ENCODE measurements at places on chromosomes 16 and 17.

- no peak for DNase-seq
Measured at GRCh38 chr17:70076831-70077230, 1.8 kb downstream of the KCNJ16 start.

GRCh38 chr17:46732754-46733398 lies 85.6 kb downstream of the WNT3 start:
- DNase-seq: no peak

DNA sequence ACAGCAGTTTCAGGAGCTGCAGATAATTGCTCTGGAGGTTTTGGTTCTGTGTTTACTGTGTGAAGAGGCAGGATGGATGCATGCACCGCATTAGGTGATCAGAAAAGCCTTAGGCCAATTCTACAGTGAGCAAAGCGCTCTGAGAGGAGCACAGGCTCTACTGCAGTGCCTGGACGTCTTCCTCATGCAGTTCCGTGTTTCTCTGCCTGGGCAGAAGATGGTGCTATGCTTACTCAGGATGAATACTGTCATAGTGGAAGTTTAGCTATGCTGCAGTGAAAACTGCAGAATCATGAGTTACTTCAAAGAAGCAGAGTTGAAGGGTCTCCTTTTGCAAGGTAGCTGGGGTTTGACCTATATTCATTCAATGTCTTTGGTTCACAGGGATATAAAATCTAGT lies 1012.4 kb downstream of the KCNJ18 start:
- DNase-seq: no peak

- DNase-seq: no peak
Measured at GRCh38 chr17:64155129-64155528, 25.2 kb upstream of the ERN1 start.

DNA sequence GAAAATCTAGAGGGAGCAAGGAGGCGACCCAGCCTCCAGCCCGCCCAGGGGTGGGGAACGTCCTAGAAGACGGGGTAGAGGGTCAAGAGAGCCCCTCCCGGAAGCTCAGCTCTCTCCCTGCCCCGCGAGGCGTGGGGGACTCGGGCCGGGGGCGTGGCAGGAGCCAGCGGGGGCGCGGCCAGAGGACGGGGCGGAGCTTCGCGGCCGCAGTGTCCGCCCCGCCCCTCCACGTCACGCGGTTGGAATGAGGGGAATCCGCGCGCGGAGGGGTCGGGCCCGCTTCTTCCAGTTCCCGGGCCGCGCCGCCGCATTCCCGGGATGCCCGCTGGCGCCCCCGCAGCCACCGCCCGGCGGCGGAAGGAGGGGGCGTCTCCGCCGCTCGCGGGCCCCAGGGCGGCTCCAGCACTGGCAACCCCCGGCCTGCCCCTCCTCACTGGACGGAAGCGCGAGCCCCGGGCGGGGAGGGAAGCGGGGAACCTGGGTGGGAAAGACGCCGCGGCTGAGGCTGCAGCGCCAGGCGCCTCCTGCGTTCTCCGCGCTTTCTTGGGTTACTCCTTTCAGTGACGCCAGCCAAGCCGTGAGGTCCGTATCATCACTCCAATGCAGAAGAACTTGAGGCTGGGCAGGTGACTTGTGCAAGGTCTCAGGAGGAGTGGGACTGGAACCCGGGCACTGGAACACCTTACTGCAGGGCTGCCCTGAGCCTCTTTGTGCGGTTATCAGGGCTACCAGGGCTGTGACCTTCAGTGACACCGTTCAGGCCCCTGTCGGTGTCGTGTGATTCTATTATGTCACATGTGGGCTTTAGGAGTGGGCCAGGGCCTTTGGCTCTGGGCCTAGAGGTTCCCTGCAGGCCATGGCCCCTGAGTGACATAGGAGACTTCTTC lies 4.3 kb downstream of the MYO1C start:
- peak; percentile 53 for DNase-seq

- no peak for DNase-seq
Measured at GRCh38 chr16:49189286-49189685, 92.4 kb downstream of the CBLN1 start.

GRCh38 chr16:13441675-13442074 lies 478.3 kb upstream of the ERCC4 start:
- no peak for DNase-seq

GRCh38 chr16:31148281-31148728 lies 1.6 kb downstream of the PRSS36 start:
- DNase-seq: no peak

DNA sequence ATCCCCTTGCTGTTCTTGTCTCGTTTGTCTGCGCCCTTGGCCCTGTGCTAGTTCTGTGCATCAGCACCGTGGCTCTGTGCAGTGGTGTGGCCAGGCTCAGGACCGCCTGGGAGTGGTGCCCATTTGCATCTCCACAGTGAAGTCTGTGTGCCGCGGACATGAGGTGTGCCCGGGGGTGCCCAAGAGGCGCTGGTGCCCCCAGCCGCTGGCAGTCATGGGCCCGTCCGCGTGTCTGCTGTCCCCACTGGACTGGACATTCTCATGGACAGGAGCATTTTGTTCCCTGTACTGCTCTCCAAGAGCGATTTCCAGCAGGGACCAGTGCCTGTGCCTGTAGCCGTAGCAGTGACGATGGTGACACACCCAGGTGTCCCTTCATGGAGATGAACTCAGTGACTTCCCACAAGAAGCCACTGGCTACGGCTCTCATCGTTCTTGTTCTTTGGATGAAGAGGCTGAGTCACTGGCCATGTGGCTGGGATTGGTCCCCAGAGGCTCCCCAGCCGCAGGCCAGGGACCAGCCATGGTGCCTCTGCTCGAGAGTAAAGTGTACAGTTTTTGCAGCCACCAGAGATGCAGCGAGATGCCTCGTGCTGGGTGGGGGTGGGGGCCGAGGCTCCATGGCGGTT lies 13.0 kb upstream of the MC1R start:
- no peak for DNase-seq

- no peak for DNase-seq
Measured at GRCh38 chr16:85891776-85892166, 7.2 kb upstream of the IRF8 start.

GRCh38 chr16:70161350-70161749 lies 12.2 kb upstream of the CLEC18C start:
- DNase-seq: no peak

GRCh38 chr16:4796982-4797804 lies 2.0 kb downstream of the SMIM22 start:
- no peak for DNase-seq

DNA sequence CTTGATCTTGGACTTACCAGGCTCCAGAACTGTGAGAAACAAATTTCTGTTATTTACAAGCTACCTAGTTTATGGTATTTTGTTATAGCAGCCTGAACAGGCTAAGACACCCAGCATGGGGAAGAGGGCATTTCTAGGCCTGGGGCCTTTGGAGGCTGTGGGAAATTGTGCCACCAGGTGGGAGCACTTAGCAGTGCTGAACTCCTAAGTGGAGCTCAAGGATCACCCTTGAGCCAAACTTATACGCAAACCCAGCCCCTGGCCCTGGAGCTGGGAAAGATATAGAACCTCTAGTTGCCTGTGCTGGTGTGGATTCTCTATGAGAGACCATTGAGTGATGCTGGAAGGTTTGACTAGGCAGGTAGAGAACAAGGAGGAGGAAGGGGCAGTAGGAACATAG lies 36.1 kb downstream of the MIS12 start:
- no peak for DNase-seq

- peak; percentile 55 for DNase-seq
Measured at GRCh38 chr16:84049403-84050060, 6.9 kb upstream of the SLC38A8 start.

- DNase-seq: no peak
Measured at GRCh38 chr17:43683928-43684653, 22.4 kb upstream of the MEOX1 start.

DNA sequence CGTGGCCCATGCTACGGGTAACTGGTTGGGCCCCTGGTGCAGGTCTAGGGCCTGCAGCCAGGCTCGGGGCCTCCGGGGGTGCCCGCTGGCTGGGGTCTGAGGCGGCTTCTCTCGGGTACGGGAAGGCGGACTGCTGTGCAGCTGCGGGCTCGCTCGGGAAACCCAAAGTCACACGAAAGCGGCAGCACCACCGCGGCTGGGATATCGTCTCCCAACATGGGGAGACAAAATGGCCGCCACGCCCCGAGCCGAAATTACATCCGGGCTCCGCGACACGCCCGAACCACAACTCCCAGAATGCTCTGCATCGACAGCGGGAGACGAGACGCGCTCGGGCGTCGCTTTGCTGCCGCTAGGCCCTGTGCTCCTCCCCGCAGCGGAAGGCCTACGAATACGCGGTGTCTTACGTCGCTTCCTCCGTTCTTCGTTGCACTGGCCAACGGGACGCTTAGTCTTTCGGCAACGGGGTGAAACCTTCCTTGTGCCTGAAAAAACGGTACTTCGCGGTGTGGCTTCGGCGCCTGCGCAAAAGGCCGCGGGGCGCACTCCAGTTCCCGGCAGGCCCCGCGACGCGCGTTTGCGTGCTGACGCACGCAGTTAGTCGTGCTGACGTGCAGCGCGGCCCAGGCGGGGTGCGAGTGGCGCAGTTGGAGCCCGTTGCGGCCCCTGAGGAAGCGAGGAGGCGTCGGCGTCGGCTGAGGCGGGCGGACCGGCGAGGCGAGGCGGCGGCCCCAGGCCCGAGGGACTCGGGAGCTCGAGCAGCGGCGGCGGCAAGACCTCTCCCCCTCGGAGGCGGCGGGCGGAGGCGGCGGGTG lies at the start of gene SRRM2:
TSS of gene SRRM2 (plus strand) at position 604 of the 815 bp plus-strand sequence. CDS start 3,727 bp downstream, outside the sequence.
- peak; percentile 90 for DNase-seq

- no peak for DNase-seq
Measured at GRCh38 chr16:51939378-51939871, 607.5 kb downstream of the TOX3 start.

- no peak for DNase-seq
Measured at GRCh38 chr17:68327823-68328557, 36.7 kb downstream of the ARSG start.

- DNase-seq: no peak
Measured at GRCh38 chr17:183021-183420, 1.6 kb upstream of the DOC2B start.

- DNase-seq: no peak
Measured at GRCh38 chr16:86771506-86772460, 193.4 kb downstream of the FOXL1 start.

DNA sequence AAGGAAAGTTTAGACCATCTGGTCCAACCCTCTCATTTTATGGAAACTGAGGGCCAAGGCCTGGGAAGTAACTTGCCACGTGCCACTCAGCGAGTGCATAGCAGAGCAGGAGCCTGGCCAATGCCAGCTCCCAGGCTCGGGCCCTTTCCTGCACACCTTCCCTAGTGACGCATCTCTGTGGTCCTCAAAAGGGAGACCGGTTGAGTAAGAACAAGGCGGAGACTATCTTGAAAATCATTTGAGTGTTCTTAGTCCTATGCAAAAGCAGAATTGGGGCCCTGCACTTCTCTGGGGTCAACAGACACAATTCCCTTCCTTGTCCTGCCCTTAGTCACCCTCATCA lies 2.8 kb downstream of the CCL4 start:
- no peak for DNase-seq

GRCh38 chr16:87173294-87173893 lies 143.8 kb downstream of the C16orf95 start:
- no peak for DNase-seq

DNA sequence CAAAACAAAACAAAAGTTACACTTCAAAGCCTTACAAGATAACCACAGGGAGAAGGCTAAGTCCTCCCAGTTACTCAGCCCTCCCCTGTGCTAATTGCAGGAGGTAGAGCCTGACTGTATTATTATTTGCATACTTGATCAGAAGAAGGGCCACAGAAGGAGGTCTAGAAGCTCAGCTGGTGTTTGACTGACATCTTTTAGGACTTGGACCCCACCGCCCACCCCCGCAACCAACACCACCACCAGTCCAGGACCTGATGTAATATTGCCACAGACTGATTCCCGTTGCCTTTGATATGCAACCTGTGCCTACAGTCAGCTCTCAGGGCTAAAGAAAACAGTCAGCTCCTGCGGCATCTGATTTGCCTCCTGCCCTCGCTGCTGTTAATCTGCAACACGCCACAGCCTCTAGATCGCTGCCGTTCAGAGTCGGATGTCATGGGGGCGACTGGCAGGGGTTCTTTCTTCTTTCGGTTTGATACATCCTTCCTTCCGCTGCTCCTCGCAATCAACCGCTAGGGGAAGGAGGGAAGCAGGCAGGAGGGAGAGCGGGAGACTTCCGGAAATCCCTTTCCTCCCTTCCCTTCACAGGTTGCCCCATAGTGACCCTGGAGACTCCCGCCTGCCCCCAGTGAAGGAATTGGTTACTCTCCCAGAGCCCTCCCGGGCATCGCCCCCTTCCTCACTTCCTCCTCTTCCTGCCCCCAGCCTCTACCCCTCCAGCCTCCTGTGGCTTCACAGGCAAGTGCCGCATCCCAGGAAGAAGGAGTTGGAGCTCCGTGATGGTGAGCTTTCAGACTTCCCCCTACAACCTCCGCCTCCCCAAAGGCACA lies 90.5 kb upstream of the SOX9 start:
- peak; percentile 55 for DNase-seq

All from pons (tissue), 1 donor.